ENCODE measurements at places on chromosomes 3 and 15.
A peak's percentile ranks its signal among the peaks of the same experiment; 100 is the strongest.

DNA sequence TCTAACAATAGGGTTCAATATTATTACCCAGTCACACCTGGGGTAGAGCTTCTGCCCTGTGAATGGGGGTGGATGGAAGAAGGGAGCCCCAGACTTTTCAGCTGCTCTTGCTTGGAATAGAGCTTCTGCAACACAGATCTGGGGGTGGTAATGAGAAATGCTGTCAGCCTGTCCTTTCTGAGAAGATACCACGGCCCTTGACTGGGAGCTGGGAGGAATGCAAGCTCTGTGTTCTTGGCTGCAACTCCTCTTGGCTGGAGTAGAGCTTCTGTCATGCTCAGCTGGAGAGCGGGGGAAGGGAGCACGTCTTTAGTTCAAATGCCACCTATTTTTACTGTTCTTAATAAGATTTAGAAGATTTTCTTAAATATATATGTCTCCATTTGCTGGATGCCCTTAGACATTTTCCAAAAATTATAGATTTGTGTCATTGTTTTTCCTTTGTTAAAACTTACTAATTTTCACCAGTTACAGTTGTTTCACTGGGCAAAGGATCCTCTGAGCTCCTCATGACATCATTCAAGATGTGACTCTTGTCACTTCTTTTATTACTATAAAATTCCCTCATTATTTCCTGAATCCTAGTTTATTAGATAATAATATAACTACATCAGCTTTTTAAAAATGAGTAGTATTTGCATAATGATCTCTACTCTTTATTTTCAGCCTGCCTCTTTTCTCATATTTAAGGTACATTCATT, 180.0 kb upstream of the TGFBR2 start:
- DNase-seq, result peak; percentile 54

GRCh38 chr3:110756705-110757104, 314.9 kb upstream of the NECTIN3 start:
- DNase-seq, result no peak

DNA sequence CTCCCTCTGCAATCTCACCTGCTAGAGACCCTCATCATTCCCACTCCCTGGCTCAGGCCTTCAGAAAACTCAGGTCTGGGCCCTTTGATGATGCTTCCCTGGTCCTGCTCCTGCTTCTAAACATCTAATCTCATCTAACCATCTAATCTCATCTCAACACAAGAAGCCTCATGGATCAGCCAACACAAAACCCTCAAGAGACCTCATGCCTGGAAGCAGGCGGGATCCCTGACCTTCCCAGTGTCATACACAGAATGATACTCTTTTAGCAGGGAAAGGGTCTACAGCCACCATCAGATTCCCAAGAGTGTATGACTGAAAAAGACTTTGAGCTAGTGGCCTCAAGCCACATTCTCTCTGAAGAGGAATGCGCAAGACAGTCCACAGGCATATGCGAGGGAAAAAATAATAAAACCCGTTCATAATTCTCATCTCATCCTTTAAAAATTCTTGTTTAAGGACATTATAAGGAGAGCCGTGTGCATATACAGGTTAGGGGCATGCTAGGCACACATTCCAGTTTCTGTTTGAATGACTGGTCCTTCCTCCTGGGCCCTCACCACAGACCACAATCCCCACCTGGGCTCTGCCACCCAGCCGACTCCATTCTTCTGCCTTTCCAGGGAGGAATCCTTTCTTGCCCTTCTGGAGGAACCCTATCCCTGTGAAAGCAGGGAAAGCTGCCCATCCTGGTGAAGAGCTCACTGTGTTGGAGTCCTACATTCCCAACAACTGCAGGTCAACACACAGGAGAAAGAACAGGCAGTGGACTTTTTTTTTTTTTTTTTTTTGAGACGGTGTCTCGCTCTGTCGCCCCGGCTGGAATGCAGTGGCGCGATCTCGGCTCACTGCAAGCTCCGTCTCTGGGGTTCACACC, 2.2 kb downstream of the ZXDC start:
- no peak for DNase-seq

- DNase-seq, result no peak
Measured at GRCh38 chr3:182937293-182938051, 42.9 kb downstream of the DCUN1D1 start.

DNA sequence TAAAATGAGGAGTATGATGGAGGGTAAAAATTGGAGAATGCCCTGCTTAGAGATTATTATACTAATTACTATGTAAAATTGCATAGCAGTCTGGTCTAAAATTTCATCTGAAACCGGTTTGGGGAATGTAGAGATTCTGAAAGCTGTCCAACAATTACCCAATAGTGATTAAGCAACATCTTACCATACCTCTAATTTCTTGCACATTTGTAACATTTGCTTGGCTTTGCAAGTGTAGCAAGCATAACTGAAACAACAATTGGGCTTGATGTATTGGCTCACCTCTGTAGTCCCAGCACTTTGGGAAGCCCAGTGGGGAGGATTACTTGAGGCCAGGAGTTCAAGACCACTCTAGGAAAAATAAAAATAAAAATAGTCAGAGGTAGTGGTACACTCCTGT, 17.4 kb downstream of the AADACL2 start:
- no peak for DNase-seq

DNA sequence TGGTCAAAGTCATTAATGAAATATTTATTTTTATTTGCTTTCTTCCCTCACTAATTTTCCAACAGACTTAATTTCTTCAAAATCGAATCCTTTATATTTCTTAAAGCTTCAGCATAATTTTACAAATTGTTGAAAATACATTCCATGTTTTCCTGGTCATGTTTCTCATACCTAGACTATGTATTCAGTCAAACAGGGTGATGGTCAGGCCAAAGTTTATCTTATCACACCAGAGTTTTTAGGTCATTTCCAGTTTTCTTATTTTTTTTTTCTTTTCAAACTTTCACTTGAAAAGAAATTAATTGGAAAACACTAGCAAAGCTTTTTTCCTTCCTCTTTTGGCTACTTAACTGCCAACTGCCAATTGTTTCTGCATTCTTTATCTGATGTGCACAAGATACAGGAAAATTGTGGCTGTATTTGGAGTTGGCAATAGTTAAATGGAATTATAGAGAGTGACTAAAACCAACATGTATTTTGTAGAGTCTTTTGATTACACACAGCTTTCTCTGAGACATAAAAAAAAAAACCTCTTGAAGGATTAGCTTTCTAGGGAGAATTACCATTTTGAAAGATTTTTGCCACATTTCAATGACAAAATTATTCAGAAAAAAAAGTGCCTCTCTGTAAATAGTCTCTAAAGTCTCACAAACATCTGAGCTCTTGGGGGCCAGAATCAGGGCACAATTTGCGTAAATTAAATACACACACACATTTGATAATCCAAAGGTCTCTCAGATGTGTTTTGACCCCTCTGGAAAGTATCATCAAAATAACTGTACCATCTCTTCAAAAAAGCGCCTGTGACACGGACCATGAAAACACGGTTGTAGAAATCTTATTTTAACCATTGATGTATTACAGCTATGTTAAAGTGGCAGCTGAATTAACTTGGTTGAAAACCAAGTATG, 603.2 kb upstream of the KCNMB2 start:
- DNase-seq, result no peak

- no peak for DNase-seq
Measured at GRCh38 chr3:64958199-64958843, 270.5 kb upstream of the ADAMTS9 start.

All from epithelial cell of proximal tubule (primary cell).